ENCODE measurements at places on chromosomes 6 and 20. TPM values are rescaled to one million over a fixed set of nuclear protein-coding genes. Genes with fewer than 3 reads are reported as not detected.

Gene MKKS
- total RNA-seq, result 9.1 TPM

Gene ANKEF1
- 0.97 TPM for total RNA-seq

Gene ANKRD66
- total RNA-seq, result not detected

Gene DNAH8
- under 0.01 TPM for total RNA-seq

Gene EBF4
- 2.6 TPM for total RNA-seq

Gene ADGB
- total RNA-seq, result not detected

- no peak for DNase-seq
Measured at GRCh38 chr20:34512955-34513419, 3.2 kb upstream of the DYNLRB1 start.

- no peak for DNase-seq
Measured at GRCh38 chr6:37676071-37676470, 21.6 kb downstream of the MDGA1 start.

DNA sequence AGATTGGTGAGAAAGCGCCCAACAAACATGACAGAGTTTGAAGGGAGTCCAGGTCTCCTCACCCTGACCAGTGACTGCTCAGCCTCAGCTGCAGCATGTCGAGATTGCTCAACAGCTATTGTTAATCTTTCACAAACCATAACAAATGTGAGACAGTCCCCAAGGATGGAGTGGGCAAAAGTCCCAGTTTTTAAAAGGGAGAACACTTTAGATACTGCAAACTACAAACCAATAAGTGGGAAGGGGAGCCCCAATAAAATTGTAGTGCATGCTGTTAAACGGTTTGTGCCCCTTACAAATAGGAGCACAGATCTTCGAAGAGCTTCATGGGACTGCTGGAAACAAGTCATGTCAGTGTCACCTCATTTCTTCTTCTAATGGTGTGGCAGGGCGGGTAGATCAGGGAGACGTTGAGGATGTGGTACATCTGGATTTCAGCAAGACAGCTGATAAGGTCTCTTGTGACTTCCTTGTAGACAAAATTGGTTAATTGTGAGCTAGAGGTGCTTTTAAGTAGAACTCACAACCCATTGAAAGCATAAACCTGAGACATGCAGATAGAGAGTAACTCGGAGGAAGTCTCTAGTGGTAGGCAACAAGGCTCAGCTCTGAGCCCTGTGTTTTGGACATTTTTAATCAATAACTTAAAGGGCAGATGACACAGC, 134.0 kb upstream of the ARMC2 start:
- peak; percentile 69 for DNase-seq

DNA sequence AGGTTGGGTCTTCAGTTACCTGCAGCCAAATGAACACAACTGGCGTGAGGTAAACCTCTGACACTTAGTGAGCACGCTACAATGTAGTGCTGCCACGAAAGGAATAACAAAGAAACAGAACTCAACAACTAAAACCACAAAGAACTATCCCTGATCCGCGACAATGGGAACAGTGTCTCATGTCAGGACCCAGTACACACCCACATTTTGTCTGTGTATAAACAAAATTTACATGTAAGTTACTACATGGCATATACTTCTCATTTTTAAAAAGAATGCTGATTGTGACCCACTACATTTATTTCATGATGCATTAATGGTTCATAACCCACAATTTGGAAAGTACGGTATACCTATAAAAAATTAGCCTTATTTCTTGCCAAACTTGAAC, 14.1 kb downstream of the FKBP1A start:
- no peak for DNase-seq

- no peak for DNase-seq
Measured at GRCh38 chr6:134240665-134241431, 77.1 kb downstream of the SGK1 start.

GRCh38 chr20:60069656-60070055, 111.4 kb downstream of the CDH26 start:
- DNase-seq, result peak; percentile 30

- peak; percentile 97 for DNase-seq
Measured at GRCh38 chr6:156953479-156954146, 176.4 kb downstream of the ARID1B start.

DNA sequence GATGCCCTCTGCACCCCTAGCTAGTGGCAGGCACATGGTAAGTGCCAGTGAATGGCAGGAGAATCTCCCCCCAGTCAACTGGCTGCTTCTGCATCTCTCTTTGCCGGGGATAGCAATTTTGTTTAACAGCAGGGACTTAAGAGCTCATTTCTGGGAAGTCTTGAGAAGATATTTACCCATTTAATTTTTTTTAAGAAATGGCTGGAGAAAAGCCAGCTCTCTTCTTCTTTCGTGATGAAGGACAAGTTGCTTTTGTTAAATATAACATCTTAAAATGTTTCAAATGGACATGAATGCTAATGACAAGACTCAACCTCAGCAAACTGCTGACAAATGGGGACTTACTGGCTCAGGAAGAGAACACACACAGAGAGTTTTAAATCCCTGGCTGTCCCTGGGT, 55.0 kb upstream of the IYD start:
- DNase-seq, result no peak

DNA sequence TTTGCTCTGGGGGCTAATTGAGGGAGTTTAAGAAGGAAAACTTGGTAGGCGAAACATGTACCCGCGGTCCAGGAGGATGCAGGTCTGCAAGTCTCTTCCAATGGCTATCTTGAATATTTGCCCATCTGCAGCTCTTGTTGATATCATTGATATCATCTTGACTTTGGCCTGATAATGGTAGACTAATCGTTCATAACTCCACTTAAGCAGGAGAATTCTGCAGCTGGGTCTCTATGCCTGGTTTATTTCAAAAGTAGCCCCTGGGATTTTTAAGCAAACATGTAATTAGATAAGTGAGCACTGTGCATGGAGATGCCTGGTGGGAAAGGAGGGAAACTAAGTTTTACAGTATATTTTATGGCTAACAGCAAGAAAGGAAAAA, 52.7 kb downstream of the ADGB start:
- no peak for DNase-seq

GRCh38 chr20:33407796-33408195, 6.5 kb upstream of the CDK5RAP1 start:
- peak; percentile 22 for DNase-seq

DNA sequence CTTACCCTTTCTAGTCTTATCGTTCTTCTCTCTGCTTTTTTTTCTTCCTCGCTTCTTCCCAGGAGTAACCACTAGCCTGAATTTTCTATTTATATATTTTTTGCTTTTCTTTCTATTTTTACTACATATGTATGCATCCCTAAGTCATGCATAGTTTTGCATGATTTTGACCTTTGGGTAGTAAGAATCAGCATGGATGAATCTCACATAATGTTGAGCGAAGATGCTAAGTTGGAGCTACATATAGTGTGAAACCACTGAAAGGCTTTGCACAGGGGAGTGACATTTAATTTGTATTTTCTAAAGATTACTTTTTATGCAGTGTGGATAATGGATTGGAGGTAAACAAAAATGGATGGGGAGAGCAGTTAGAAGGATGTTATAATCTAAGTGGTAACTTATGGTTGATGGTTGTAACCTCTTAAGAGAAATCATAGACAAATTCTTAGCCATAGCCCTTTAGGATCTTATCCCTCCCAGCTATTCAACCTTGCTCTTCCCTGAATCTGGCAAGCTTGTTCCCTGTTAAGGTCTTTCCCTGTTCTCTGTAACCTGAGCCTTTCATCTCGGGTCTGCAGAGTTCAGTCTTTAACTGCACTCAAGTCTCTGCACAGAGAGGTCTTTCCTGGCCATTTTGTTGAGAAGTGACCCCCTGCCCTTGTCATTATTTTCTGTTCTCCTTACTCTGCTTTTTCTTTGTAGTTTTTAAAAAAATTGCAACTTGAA, 18.0 kb downstream of the PEX7 start:
- no peak for DNase-seq

DNA sequence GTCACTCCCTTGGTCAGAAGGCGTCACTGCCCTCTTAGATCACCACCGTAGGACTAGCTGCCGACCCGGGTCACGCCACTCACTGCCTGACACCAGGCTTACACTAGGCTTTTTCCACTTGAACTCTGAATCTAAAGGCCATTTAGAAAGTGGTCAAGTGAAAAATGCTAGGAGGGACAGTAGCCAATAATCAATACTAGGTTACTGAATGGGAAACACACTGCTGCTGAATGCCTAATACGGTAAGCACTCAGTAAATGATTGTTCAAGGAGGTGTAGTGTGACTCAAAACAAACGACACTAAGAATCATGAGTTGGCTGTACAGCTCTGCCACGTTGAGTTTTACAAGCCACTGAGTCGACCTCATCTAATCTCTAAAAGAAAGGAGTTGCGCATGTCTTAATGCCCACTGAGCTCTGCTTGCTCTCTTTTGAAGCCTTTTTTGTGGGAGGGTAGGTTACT, 760 bp upstream of the IBTK start:
- peak; percentile 89 for DNase-seq

DNA sequence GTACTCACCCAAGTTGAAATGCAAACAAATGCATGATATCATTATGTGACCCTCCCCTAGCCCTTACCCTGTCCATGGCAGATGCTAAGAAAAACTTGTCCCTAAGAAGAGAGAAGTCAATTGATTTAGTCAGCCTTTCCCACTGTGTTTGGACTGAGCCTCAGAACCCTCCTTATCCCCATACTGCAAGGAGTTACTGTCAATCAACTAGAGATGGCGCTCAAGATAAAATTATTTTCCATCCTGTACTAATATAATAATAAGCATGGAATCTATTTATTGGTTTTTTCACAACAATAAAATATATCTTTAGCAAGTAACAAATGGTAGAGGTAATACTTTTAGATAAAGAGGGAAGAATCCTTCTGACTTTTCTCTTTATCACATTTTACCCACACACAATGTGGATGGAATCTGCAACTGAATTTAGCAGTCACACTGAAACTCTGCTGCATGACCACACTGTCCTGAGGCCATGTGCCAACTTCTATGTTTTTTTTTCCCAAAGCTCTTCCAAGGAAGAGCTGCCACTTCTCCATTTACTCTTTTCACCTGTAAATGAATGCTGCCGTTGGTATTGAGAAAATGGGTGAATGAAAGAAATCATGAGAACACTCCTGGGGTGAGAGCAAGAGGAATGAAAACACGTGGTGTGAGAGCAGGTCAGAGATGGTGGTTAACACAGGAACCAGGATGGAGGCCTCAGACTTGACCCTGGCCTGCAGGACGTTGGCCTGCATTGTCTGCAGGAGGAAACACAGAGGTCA, 10.5 kb downstream of the NT5E start:
- no peak for DNase-seq

GRCh38 chr6:82995066-82995465, 70.6 kb downstream of the UBE3D start:
- no peak for DNase-seq

- peak; percentile 20 for DNase-seq
Measured at GRCh38 chr6:150267686-150268561, 100.9 kb upstream of the IYD start.

DNA sequence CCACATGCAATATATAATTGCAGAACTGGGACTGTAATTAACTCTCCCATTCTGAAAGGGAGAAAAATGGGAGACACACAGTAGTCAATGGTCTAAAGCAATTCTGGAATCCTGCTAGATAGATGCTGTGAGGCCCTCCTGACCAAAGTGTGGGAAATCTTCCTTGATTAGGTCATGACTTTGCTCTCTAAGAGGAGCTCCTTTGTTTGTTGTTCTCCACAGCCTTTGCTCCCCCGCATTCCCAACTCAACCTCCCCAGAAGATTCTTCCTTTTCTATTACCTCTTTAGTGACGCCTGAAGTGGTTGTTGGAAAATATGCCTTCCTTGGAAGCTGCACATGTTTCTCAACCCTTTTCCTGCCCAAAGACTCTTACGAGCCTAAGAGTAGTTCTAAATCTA, 28.8 kb upstream of the LIN28B start:
- DNase-seq, result no peak

DNA sequence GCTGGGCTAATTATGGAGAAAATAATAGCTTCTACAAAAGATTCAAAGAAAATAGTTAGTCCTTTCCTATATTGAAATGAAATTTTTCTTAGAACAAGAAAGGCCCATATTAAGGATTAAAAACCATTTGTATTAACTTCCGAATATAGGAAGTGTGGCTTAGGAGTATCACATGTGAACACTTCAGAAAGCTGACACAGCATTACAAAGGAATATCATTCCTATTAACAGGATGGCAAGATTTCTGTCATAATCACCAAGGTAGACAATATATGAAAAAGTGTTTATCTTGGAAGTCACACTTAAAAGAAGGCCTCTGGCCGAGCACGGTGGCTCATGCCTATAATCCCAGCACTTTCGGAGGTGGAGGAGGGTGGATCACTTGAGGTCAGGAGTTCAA, 5.4 kb upstream of the LATS1 start:
- no peak for DNase-seq

All from fibroblast of villous mesenchyme (primary cell).